Fibroblast of pulmonary artery (primary cell): ENCODE measurements at places on chromosomes 7 and 10.
A peak's percentile ranks its signal among the peaks of the same experiment; 100 is the strongest.

DNA sequence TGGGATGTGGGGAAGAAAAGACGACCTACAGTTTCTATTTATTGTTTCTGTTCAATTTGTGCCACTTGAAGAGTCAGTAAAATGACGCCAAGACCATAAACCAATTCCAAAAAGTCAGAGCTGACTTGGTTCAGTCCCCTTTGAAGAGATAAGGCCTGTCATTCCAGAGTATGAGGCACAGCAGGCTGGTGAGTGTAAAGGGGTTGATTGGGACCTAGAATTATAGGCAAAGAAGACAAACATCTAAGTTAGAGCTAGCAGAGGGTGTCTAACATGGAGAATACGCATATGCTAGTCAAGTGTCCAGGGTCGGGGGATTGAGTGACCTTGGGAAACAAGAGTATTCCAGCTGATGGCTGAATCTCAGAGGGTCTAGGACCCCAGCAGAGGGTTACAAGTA is 23.6 kb downstream of the NRP1 start:
- DNase-seq = no peak

GRCh38 chr7:108001764-108002725 is 916 bp downstream of the LAMB1 start:
- no peak for DNase-seq

DNA sequence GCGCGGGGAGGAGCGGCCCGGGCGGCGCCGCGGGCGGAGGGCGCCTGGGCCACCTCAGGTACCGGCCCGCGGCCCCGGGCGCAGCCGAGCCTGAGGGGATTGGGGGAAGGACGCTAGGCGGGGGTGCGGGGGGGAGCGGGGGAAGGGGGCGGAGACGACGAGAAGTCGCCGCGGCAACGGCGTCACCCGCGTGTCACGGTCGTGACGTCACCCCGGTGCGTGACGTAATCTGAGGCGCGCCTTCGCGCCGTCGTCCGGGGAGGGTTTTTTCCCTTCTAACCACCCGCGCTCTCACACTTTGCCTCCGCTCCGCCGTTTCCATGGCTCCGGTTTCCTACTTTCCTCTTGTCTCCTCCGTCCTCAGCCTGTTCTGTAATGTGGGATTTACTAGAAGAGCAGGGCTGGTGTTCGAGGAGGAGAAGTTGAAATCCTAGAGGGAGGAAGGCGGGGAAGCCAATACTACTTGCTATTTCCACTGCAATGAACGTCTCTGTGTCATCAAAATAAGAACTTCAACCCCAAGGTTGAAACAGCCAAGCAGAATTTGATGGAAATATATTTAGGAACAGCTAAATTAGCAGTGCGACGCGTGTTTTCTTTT is at the start of gene BRAF:
Gene BRAF, minus strand, starts transcription at position 109 of the 601 bp plus-strand sequence. CDS start 226 bp downstream, outside the sequence.
- DNase-seq = peak; percentile 93

DNA sequence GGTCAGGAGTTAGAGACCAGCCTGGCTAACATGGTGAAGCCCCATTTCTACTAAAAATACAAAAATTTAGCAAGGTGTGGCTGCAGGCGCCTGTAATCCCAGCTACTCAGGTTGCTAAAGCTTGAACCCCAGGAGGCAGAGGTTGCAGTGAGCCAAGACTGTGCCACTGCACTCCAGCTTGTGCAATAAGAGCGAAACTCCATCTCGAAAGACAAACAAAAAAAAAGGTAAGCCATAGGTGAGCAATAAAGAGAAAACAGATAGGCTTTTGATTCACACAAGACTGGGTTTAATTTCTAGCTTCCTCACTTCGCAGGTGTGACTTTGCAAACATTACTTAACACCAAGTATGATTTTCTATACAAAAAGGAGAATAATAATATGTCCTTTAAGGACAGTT is 72.3 kb upstream of the ACBD5 start:
- DNase-seq = no peak

DNA sequence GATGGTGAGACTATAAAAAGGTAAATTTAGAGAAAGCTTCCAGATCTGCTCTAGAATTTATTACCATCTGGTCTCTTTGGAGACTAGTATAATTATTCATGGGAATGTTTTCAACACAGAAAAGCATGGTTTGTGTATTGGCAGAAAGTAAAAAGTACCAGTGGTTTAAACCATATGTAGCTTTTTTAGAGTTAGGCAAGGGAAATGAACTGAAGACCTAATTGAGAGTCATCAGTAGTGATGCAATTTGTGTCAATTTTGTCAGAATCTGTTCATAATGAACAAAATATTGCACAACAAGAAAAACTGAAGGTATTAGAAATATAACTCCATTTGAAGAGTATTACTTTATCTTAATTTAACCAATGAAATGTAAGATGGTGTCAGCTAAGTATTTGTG is 181.4 kb downstream of the ADK start:
- DNase-seq = no peak

DNA sequence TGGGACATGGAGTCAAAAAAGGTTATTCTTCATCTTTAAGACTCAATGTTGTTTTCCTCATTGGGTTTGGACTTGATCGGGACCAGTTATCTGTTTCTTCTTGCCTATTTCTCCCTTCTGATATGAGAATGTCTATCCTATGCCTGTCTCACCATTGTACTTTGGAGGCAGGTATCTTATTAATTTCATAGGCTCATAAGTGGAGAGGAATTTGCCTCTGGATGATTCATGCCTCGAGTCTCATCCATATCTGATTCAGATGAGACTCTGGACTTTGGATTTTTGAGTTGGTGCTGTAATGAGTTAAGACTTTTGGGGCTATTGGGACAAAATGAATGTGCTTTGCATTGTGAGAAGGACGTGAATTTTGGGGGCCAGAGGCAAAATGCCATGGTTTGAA is 36.2 kb upstream of the CCDC7 start:
- no peak for DNase-seq

GRCh38 chr7:18425838-18426445 is 69.6 kb upstream of the HDAC9 start:
- no peak for DNase-seq

DNA sequence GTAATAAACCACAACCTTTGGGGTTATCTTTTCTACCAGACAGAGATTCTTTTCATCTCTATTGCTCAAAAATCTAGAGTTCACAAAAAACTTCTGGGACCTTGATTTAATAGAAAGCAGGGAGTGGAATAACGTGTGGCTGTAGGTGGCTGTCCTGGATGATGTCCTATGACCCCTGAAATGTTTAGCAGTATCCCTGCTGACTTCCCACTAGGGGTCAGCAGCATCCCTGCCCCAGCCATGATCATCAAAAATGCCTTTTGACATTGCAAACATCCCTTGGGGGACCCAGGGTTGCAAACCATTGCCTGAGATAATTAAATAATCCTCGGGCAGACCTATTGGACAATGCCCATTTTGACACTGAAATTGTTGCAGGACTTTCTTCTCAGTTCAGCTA is 177.1 kb downstream of the USP6NL start:
- DNase-seq = peak; percentile 5

DNA sequence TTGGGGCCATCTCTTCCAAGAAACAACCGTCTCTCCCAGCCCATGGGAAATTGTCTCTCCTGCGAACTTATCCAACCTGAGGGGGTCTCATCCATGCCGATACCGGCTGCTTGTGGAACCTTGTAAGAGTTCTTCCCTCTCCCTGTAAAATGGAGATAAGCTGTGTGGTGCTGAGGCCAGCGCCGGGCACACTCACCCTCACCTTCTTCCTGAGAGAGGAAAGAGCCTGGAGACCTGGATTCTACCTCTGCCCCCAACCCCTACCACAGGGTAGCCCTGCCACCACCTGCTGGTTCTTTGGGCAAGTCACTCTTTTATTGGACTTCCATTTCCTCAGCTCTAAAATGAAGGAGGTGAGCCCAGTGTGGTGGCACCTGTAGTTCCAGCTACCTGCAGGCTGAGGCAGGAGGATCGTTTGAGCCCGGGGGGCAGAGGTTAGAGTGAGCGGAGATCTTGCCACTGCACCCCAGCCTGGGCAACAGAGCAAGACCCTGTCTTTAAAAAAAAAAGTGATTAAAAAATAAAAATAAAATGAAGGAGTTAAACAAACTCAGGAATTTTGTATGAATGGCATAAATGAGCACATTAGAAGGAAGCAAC is 38.4 kb upstream of the PSAP start:
- DNase-seq = no peak

DNA sequence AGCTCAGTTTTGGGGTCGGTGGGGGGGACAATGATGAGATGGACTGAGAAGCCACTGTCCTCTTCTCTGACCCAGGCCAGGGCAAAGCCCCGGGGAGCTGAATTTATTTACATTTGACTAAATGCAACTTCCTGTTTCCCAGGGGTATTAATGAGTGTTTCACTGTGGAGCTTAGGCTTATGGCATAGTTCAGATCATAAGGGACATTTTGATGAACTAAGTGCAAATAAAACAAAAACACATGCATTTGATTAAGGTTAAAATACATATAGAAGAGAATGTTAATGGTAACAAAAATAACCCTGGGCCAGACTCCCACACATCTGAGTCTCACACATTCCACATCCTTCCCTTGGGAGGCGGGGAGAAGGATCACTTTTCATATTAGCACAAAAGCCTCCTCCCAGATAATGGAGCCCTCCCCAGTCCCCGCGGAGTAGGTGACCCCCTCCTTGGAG is 320.6 kb downstream of the FRMD4A start:
- peak; percentile 73 for DNase-seq

DNA sequence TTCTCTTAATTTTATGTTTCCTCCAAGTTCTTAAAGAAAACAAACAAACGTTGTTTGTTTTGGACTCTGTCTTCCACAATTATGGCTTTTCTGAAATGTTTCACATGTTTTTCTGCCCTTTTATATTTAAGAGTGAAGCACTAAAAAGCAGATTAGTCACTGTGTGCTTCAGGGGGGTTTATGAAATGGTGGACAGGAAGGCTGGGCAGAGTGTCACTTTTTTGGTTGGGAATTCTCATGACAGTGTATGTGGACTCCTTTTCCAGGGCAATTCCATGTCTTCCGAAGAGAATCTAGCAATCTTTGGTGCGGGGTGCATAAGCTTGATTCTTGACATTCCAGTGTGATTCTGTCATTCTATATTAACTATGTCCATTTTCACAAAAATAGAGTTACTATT is 669.4 kb downstream of the PARD3 start:
- peak; percentile 64 for DNase-seq

DNA sequence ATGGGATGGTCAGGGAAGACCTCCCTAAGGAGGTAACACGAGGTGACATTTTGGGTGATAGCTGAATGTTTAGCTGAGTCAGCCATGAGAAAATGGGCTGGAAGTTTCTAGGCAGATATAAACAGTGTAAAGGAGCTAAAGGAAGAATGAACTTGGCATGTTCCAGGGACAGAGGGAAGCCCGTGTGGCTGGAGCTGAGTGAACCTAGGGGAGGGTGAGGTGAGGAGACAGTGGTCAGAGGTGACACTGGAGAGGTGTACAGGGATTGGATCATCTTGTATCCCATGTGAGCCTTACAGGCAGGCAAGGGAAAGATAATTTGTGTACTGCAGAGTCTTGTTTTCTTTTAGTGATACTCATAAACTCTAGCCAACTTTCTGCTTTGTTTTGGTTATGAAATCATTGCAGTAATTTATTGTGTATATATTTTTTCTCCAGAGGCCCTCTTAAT is 1.8 kb downstream of the STARD3NL start:
- peak; percentile 25 for DNase-seq

DNA sequence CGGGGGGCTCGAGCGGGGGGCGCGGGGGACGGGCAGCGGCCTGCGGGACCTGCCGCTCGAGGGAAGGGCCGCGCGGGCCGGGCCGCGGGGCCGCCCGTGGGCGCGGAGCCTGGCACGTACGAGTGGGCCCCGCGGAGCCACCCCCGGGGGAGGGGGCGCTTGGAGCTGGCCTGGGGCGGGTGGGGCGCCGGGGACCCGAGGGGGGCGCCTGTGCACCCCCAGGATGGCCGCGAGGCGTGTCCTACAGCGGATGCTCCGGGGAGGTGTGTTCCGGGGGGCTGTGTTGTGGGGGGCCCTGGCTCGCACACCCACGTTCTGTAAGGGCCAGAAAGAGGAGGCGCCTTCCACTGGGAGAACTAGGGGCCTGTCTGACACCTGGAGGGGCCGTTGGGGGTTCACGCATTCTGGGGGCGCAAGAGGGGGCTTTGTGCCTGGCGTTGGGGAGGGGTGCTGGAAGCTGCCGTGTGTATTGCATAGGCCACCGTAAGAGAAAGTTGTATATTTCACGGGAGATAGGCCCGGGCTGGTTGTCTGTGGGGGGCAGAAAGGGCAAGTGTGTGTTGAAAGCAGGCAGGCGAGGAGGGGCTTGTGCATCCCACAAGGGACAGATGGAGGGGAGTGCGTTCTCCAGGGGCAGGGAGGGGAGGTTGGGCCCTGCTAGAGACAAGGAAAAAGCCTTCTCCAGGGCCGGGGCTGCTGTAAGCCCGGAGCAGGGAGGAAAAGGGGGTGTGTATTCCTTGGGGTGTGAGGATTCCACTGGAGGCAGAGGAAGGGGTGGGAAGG is 663 bp downstream of the VPS37D start:
- DNase-seq = peak; percentile 9

DNA sequence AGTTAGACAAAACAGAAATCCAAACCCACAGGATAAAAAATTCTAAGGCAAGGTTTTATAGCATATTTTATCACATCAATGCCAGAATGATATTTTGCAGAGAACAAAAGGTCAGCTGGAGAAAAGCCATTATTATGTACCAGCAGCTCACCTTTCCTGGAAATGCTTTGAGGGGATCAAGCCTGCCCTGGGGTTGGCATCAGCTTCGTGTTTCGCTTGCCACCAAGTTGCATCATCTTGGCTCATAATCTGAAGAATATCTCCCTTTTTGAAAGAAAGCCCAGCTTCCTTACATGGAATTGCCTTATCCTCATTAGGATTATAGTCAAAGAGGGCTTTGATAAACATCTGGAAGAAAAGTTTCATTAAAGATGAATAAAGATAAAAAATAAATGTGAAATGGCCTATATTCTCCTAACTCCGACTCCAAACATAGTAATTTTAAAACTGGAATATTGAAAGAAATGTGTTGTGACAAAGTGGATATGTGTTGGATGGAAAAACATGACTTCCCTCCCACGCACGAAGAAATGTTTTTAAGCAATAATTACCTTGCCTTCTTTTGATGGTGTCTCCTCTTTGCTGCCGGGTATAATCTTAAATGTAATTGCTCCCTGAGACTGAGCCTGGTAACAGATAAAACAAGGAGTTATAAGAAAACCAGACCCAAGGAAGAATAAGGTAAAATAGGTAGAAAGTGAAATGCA is 121.3 kb upstream of the ODAD2 start:
- DNase-seq = peak; percentile 17

GRCh38 chr7:2214636-2215035 is 18.1 kb downstream of the MAD1L1 start:
- DNase-seq = no peak
